ENCODE measurements at places on chromosomes 4 and X.

GRCh38 chrX:151714362-151714761 is 1.5 kb upstream of the FATE1 start:
- no peak for DNase-seq

- peak; percentile 99 for DNase-seq
Observed at GRCh38 chr4:55853484-55854046, at the start of gene EXOC1. Gene EXOC1, plus strand, starts transcription at chr4:55853648. Its CDS starts 4,676 bp downstream, at chr4:55858324.

DNA sequence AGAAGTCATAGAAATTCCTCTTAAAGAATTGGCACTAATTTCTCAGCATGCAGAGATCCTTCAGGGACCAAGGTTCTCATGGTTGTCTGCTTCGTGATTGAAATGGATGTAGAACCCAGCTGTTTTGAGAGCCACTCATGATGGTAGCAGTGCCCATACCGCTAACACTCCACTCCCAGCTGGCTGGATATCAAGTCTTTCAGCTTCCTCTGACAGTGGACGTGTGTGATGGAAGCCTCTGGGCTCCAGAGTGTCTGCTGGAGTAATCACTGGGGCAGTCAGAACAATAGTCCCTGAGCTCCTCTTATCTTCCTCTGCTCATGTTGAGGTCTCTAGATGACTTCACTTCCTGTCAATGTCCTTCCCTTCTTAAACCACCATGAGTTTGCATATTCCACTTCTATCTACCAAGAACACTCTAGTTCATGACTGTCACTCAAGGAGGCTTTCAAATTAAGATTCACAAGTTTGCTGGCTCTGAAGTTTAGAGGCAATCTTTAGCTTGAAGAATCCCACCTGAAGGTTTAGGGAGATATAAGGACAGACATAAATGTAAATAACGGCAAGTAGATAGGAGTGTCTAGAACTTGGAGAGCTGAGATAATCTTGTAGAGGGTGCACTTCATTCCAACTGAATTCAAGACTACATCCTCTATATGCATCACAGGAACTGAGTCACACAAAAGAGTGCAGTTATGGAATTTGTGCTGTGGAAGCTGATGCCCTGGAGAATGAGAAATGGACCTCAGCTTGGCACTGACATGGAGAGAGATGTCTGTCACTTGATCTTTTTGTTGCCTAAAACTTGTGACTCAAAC is 64.5 kb upstream of the WDR1 start:
- DNase-seq = no peak

DNA sequence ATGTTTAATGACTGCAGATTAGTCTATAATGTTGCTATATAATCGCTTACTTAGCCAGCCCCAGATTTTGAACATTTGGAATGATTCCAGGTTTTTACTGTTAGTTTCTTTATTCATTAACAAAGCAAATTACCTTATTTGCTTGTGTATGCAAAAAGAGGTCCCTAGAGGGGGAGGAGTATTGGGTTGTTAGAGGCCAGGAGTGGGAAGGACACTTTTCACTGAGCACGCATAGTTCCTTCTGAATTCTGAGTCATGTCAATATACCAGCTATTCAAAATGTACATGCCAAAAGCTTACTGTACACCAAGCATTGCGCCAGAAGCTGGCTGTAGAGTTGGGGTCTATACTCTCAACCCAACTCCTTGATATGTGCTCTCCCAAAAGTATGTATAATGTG is 5.1 kb upstream of the DGAT2L6 start:
- DNase-seq = no peak

DNA sequence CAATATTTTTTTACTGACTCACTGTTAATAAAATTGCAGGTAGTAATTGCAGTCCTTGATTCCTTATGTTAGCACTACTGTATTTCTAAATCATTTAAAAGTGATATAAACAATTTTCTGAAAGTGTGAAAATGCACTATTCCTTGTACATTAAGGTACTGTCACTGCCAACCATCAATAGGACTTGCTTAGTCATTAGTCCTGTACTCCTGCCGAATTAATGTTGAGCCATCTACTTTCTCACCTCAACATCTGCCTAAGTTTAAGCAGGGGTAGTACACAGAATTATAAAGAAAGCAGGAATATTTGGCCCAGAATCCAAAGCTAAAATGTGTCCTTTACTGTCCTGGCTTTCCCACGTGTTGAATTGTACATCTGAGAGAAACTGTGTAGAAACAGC is 87.0 kb upstream of the TRPC3 start:
- no peak for DNase-seq

- no peak for DNase-seq
Observed at GRCh38 chrX:74911494-74911893, 13.8 kb downstream of the NEXMIF start.

DNA sequence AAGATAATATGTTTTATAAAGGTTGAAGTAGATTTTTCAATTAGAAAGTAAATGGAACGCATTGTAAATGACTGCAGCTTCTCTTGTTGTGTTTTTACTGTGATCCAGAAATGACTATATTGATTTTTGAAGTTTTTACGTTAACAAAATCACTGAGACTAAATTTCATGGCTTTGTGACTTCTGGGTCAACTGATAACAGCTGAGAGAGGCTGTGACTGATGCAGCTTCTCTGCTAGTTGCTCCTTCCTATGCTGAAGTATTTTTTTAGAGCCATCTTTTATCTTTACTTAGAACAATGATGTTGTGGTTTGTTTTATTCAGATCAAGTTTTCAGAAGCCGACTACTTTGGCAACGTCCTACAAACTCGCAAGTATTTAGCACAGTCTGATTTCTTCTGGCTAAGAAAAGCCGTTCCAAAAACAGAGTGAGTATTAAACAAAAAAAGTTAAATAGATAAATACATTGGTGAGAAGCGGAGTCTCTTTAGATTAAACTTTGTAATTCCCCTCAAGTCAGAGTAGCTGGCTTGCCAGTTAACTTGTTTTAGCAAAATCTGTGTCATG is 94.7 kb upstream of the CBLL2 start:
- DNase-seq = no peak

GRCh38 chrX:148380107-148380506 is 120.3 kb upstream of the AFF2 start:
- no peak for DNase-seq

- DNase-seq = no peak
Observed at GRCh38 chr4:3019145-3019846, 55.0 kb downstream of the HTT-AS start.

DNA sequence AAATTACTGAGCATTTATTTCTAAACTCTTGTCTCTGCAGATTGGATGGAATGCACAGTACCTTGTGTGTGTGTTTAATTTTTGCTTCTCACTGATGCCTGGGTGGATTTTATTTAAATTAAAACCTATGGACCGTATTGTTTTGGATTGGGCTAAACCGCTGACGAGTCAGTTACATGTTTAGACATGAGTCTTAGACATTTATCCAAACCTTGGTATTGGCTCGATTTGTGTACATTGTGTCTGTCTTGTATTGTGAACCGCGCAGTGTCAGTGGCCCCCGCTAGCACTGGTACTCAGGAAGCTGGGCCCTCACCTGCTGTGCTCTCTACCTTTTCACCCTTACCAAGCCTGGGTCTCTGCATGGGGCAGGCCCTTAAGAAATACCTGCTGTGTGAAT is 40.8 kb upstream of the TADA2B start:
- no peak for DNase-seq

- no peak for DNase-seq
Observed at GRCh38 chrX:110173192-110174175, 144.4 kb downstream of the AMMECR1 start.

DNA sequence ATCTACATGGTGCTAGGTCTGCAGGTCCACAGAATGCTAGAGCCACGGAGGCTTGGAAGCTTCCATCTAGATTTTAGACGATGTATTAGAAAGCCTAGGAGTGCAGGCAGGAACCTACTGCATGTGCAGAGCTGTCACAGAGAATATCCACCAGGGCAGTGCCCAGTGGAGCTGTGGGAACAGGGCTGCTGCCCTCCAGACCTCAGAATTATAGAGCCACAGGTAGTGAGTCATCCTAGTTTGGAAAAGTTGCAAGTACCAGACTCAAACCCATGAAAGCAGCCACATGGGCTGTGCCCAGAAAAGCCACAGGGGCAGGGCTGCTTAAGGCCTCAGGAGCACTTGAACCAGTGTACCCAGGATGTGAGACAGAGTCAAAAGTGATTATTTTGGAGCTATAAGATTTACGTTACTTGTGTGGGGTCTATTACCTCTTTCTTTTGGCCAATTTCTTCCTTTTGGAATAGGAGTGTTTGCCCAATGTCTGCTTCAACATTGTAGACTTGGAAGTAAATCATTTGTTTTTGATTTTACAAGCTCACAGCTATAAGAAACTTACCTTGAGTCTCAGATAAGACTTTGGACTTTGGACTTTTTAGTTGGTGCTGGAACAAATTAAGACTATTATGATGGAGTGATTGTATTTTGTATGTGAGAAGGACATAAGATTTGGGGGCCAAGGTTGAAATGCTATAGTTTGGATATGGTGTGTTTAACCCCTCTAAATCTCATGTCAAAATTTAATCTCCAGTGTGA is 143.5 kb upstream of the CHRDL1 start:
- DNase-seq = no peak

DNA sequence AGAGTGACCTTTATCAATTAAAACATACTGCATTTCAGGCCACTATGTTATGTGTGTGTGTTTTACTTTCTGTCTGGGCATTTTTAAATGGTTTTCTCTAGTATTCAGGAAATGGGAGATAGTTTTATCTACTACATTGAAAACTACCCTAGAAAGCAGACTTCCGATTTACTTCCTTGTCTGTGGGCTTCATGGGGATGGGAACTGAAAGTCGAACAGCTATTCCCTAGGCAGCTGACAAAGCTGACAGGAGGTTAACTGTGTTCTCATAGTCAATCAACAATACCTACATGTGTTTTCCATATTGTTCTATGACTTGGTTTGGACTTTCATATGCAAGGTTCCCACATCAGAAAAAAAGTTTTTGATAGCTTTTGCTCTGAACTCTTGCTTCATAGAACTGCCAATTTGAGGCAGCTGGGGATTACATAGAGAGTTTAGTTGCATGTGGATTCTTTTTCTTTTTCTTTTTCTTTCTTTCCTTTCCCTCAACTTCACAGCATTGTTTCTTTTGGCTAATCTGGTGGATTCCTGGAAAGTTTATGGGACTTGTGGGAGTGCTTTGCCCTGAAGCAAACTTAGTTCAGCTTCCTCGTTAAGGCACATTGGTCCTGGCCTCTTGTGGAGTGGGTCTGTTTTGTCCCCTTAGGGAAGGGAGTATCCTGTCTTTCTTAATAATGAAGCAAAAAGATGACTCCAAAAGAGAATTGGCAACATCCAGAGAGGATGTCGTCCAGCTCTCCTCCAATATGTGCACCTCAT is 327.1 kb upstream of the GIMD1 start:
- DNase-seq = no peak

GRCh38 chr4:11424856-11425255 is 3.8 kb downstream of the HS3ST1 start:
- DNase-seq = no peak

GRCh38 chrX:76228499-76228898 is 55.6 kb downstream of the PBDC1 start:
- no peak for DNase-seq

- no peak for DNase-seq
Observed at GRCh38 chrX:130696542-130696941, 206.5 kb downstream of the ENOX2 start.

DNA sequence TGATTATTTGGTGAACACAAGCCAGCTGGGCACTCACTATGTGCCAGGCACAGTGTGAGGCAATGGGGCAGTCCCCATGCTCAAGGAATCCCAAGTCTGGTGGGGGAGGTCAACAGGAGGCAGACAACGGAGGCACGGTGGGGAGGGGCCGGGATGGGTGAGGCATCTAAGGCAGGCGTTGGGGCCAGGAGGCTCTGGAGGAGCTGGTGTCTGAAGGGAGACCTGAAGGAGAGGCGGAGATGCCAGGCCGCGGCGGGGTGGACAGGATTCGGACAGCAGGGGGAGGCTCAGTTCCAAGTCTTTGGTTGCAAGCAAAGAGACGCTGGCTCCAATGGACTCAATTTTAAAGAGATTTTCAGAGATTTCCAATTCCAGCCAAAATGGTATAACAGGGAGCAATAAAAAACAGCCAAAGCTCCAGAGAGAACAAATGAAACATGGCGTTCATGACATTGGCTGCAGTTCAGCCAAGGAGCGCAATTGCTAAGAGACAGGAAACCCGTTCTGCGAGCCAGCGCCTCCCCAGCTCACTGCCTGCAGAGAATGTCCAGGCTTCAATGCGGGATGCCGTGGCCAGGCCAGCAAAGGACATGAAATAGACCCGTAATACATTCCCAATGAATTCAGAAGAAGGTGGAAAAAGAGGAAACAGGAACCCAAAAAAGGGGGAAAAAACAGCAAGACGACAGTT is 105.2 kb upstream of the LRPAP1 start:
- no peak for DNase-seq

- no peak for DNase-seq
Observed at GRCh38 chr4:183658362-183659028, 490 bp downstream of the RWDD4 start.

GRCh38 chr4:100742045-100742444 is 224.2 kb upstream of the EMCN start:
- DNase-seq = no peak

DNA sequence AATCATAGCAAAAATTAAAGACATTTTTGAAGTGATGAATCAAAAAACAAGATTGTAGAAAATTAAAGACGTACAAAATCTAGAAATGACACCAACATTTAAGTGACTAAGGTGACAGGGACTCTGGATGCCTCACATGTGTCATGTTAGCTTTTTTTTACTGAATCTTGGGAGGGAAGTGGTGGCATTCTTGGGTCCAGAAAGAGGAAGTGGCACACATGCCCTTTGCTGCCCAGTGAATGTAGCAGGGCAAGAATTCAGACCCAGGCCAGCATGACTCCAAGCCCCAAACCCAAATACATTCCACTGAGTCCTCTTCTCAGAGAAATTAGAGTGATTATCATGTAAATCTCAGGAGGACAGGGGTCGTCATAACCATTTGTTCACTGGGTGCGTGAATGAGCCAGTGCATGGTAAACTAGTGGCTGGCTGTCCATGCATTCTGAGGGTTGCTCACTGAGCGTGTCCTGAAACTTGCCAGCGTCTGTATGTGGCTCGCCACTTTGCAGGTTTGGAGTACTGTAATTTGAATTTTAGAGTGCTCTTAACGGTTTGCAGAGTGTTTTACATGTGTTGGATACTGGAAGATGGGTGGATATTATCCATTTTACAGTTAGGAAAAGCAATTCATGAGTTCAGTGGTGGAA is 55.4 kb upstream of the TBC1D14 start:
- DNase-seq = no peak

DNA sequence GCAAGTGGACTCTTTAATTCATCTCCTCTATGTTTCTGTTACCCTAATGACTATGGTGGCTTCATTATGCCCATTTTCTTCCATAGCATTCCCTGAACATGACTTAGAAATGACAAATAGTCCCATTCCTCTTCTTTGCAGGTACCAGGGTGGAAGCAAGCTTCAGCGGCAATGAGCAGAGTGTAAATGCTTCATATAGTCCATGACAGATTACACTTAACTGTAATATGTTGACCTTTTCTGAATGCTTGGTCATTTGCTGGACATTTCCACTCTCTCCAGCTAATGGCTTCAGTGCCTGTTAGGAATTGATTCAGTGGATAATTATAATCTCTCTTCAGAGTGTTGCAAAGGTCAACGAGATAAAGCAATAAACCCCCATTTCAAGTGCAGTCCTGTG is 129.7 kb upstream of the PRPS2 start:
- DNase-seq = no peak

All from stimulated activated CD4-positive, alpha-beta T cell treated with anti-CD3 and anti-CD28 coated beads, Interleukin-1b, Interleukin-23, amount 100 ng/mL, for 24 hours (primary cell).